ENCODE measurements at places on chromosomes 7 and 10.

DNA sequence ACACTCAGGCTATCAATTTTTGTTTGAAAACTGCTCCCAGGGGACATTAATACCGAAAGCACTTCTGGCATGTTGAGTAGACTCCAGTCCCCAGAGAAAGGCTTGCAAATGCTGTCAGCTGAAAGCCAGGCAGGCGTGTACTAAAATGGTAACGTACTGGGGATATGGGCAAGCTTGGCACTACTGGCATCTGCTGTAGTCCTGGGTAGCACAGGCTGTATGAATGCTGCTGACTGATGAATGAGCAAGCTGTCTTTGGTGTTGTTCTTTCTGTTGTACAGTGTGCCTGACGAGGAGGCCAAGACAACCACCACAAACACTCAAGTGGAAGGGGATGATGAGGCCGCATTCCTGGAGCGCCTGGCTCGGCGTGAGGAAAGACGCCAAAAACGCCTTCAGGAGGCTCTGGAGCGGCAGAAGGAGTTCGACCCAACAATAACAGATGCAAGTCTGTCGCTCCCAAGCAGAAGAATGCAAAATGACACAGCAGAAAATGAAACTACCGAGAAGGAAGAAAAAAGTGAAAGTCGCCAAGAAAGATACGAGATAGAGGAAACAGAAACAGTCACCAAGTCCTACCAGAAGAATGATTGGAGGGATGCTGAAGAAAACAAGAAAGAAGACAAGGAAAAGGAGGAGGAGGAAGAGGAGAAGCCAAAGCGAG lies 53.5 kb upstream of the AGBL3 start:
- DNase-seq = no peak

DNA sequence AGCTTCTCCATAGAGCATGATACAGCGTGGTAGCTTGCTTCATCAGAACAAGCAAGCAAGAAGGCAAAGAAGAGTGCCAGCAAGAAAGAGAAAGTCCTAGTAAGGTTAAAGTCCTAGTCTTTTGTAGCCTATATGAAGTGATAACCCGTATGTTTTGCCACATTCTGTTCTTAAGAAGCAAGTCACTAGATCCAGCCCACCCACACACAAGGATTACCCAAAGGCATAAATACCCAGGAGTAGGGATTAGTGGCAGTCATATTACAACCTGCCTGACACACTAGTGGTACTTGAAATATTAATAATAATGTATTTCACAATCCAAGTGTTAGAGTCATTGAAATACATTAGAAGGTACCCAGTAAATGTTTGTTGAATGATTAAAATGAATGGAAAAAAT lies 285.5 kb downstream of the HPSE2 start:
- DNase-seq = no peak

DNA sequence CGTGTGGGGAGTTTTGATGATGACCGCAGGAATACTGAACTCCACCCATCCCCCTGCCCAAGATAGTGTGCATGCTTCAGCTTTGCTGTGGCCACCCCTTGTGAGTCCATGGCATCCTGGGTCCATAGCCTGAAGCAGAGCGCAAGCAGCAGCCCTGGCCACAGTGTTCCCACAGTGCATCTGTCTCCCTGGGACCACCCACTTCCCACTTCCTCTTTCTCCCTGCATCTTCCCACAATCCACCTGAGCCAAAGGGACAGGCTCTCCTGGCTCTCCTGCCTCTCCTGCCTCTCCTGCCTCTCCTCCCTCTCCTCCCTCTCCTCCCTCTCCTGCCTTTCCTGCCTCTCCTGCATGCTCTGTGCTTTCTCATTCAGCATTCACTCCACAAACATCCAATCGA lies 150.7 kb downstream of the PAXIP1 start:
- DNase-seq = no peak

- DNase-seq = no peak
Measured at GRCh38 chr10:18224626-18225445, 84.6 kb downstream of the CACNB2 start.

DNA sequence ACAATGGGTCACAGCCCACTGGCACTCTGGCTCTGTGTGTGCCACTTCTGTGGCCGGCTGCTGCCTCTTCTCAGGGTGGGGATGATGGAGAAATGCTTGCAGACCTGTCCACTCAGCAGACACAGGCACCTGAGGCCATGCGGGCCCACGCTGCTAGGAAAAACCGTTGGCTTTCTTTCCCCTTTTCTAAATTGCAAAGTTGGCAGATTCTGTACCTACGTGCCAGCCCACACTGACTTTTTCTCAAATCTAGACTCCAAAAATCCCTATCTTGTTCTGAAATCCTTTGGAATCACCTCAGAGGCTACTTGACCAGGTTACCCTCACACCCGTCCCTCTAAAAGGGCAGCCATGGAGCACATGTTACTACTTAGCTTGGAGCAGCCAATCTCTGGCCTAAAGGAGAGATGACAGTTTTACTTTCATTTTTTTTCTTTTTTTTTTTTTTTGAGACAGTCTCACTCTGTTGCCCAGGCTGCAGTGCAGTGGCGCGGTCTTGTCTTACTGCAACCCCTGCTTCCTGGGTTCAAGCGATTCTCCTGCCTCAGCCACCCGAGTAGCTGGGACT lies 99.4 kb downstream of the RNF216 start:
- no peak for DNase-seq

DNA sequence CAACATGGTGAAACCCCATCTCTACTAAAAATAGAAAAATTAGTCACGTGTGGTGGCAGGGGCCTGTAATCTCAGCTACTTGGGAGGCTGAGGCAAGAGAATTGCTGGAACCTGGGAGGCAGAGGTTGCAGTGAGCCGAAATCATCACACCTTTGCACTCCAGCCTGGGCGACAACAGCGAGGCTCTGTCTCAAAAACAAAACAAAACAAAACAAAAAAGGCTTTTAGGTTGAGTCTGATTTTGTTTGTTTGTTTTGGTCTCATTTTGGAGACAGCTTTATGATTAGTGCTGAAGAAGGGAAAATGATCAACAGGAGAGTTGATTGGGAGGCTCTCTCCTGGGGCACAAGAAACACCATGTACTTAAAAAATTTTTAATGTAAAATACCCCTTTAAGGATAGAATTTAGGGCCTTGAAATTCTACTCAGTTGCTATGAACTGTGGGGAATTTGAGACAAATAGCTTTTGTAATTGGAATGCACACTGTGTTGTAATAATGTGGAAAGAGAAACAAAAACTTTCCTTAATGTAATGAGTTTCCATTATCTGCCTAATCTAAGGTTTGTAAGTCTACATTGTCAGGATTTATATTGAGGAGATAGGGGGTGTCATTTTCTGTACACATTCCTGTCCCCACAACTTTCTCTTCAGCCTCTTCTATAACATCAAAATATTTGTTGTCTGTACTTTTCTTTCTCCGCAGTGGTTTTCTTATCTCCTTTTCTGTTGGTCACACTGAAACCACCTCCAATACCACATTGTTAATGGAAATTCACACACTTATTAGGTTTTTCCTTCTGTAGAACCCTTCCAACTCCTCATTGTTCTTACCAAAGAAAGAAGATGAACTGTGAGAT lies 41.3 kb downstream of the ARID5B start:
- DNase-seq = no peak

GRCh38 chr10:85847085-85847484 lies 519.5 kb downstream of the GRID1 start:
- DNase-seq = no peak

DNA sequence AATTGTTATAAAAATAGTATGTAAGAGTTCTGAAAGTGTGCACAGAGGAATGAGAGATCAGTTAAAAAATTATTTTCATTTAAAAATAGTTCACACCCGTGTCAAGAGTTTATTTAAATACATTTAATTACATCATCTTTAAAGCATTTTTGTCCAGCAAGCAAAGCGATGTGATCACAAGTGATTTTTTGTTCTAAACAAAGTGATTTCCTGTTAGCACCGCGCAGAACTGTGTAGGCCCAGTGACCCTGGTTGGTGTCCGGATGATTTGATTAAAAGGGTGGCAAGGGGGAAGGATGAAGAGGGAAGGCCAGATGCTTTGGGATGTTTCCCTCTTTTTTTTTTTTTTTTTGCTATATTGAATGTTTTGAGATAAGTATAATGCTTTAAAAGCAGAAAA lies 227.8 kb upstream of the PITRM1 start:
- DNase-seq = no peak

- no peak for DNase-seq
Measured at GRCh38 chr10:54905578-54906192, 104.7 kb upstream of the PCDH15 start.

GRCh38 chr7:27251652-27252590 lies 9.3 kb downstream of the EVX1 start:
- DNase-seq = no peak

GRCh38 chr10:118101501-118101900 lies 54.8 kb upstream of the RAB11FIP2 start:
- no peak for DNase-seq

- no peak for DNase-seq
Measured at GRCh38 chr10:34413756-34414587, 401.1 kb downstream of the PARD3 start.

DNA sequence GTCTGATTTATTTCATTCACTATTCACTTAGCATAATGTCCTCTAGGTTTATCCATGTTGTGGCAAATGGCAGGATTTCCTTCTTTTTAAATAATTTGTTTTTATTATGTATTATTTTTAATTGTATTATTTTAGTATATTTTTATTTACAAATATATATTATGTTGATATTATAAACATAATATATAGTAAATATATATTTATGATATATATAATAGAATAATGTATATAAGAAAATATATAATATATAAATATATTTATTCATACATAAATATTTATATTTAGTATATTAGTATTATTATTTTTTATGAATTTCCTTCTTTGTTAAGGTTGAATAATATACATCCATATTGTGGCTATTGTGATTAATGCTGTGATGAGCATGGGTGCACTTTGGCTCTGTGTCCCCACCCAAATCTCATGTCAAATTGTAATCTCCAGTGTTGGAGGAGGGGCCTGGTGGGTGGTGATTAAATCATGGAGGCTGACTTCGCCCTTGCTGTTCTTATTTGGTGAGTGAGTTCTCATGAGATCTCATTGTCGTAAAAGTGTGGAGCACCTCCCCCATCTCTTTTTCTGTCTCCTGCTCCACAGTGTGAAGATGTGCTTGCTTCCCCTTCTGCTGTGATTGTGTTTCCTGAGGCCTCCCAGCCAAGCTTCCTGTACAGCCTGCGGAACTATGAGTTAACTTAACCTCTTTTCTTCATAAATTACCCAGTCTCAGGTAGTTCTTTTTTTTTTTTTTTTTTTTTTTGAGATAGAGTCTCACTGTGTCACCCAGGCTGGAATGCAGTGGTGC lies 52.3 kb upstream of the CYP2C18 start:
- no peak for DNase-seq

- DNase-seq = no peak
Measured at GRCh38 chr7:85081392-85081791, 105.5 kb downstream of the SEMA3D start.
